Upper lobe of left lung (tissue), 6 donors: ENCODE measurements at places on chromosomes 11 and 22. TPM values are rescaled to one million over a fixed set of nuclear protein-coding genes. Genes with fewer than 3 reads are reported as not detected.

GRCh38 chr22:42692239-42693054, 28.2 kb downstream of the A4GALT start:
- DNase-seq: peak; percentile 68

DNA sequence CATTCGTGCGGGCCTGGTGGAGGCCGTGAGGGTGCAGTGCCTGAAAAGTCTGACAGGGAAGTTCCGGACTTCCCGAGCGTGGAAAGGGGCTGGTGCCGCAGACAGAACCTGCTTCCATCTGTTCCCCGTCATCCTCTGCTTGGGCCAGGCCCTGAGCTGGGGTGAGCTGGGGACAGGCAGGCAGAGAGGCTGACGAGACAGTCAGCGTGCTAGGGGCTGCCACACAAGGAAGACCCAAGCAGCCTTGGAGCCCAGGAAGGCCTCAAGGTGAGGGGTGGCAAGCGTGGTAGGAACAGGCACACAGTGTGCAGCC, 25.5 kb downstream of the NADSYN1 start:
- no peak for DNase-seq

The TMEM132A gene
- 15.5 TPM for total RNA-seq

The RIBC2 gene
- not detected for total RNA-seq

The ZNF280B gene
- total RNA-seq: 0.98 TPM

- no peak for DNase-seq
Observed at GRCh38 chr11:62359475-62359874, 22.2 kb downstream of the ASRGL1 start.

DNA sequence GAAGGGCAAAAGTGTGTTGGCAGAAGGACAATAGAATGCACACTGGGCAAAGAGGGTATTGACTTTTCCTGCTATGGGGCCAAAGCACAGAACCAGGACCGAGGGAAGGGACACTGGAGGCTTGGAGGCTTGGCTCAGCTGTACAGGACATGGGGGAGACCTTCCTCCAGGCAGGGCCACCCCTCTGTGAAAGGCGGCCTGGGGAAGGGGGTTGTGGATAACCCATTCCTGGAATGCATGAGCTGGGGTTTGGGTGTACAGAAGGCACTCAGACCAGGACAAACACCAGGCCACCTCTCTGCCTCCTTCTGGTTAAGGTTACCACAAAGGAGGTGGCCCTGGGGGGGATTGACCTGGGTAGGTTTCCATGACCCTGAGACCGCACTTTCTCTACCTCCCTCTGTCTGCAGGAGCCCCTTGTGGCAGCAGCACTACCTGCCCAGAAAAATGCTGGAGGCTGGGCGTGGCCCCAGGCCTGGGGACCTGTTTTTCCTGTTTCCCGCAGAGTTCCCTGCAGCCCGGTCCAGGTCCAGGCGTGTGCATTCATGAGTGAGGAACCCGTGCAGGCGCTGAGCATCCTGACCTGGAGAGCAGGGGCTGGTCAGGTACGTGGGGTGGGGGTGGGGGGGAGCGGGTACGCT, 9.6 kb downstream of the P2RY2 start:
- DNase-seq: peak; percentile 81

- no peak for DNase-seq
Observed at GRCh38 chr11:113497066-113497910, 22.1 kb upstream of the DRD2 start.

- DNase-seq: no peak
Observed at GRCh38 chr11:16262645-16262955, 93.7 kb downstream of the SOX6 start.

DNA sequence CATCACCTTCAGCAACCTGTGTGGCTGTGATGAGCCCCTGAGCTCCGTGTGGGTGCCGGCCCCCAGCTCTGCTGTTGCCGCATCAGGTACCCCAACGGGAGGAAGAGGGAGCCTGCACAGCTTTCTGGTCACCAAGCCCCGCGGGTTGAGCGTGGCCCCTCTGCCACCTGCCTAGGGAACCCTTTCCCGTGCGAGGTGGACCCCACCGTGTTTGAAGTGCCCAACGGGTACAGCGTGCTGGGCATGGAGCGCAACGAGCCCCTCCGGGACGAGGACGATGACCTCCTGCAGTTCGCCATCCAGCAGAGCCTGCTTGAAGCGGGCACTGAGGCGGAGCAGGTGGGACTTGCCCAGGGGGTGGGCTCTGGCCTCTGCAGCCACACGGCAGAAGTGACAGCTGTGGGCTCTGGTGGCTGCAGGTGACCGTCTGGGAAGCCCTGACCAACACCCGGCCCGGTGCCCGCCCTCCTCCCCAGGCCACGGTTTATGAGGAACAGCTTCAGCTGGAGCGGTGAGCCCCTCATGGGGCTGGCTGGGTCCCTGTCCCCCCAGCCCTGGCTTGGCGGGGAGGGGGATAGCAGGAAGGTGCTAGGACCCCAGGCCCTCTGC, 1.9 kb upstream of the SSH3 start:
- peak; percentile 81 for DNase-seq

GRCh38 chr11:79117488-79117887, 323.3 kb downstream of the TENM4 start:
- DNase-seq: no peak

- no peak for DNase-seq
Observed at GRCh38 chr11:72300268-72300667, 56.3 kb upstream of the PHOX2A start.

DNA sequence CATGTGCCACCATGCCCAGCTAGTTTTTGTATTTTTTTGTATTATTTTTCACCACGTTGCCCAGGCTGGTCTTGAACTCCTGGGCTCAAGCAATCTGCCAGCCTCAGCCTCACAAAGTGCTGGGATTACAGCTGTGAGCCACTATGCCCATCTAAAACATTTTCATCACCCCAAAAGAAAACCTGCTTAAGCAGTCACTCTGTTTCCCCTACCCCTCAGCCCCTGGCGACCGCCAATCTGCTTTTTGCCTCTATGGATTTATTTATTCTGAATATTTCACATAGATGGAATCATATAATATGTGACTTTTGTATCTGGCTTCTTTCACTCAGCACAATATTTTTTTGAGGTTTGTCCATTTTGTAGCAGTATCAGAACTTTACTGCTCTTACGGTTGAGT, 18.6 kb upstream of the P2RY2 start:
- no peak for DNase-seq

The NNMT gene
- 171 TPM for total RNA-seq

The FGF3 gene
- not detected for total RNA-seq

The LRRC56 gene
- 3.6 TPM for total RNA-seq

The SLC22A6 gene
- total RNA-seq: not detected

GRCh38 chr22:46089426-46090035, 60.8 kb upstream of the PPARA start:
- no peak for DNase-seq

The MMP7 gene
- 5.6 TPM for total RNA-seq

The NLRX1 gene
- 28.3 TPM for total RNA-seq

GRCh38 chr11:17810746-17811145, 76.2 kb downstream of the KCNC1 start:
- no peak for DNase-seq

DNA sequence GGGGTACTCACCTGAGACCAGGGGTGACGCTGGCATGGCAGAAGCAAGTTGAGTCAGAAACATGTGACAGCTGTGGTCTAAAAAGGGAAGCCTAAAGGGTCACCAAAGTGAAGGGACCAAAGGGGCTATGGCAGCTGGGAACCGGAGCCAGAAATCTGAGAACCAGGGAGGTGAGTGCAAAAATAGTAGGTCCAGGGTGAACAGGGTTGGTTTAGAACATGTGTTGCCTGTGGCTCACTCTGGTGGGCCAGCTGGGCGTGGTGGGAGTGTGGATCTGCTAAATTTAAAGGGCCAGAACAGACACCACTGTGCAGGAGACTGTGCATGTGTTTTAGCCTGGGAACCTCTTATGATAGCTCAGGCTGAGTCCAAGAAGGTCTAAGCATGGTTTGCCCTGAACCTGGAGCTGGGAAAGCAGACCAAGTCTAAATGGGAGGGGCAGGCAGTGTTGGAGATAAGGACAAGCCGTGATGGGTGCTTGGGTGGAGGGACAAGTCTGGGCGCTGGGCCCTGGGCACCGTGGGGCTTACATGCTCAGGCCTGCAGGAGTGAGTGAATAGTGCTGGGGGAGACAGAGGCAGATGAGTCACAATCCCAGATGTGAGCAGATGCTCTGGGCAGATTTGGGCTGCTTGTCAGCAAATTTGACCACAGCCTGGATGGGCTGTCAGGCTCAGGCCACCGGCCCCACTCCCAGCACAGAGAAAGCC, 41.4 kb upstream of the ZBED5 start:
- peak; percentile 34 for DNase-seq

- no peak for DNase-seq
Observed at GRCh38 chr11:57406337-57406904, 16.0 kb upstream of the PRG2 start.
